ENCODE measurements at places on chromosomes 16 and 17.

DNA sequence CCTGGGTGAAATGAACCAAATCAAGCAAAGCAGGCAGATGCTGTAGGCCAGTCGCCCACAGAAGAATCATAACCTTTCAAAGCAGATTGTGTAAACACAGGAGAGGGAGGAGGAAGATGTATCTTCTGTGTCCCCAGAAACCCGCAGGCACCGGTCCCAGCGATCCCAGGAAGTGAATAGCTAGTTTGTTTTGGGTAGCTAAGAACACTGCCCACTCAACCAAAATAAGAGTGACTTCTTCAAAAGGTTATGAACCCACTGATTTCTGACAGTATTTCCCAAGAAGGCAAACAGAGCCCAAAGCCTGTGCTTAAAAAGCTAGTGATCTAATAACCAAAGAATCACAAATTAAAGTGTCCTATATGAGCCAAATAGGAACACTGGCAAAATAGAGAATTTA is 67.8 kb downstream of the GRIN2A start:
- no peak for DNase-seq

DNA sequence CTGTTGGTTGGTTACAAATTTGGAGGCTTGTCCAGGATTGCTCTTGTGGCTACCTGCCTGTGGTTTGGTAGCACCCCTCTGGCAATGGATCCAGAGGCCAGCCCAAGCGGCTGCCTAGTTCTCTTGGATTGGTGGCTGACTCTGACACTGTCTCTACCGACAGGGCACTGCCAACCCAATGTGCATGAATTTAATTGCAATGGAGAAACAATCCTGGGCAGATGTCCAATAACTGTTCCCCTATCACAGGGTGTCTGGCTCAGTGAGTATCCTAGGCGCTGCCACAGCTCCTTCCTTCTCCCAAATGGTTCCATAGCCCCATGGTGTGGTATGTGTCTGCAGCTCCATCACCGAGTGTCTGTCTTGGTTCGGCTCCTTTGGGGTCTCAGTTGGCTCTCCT is 19.5 kb downstream of the N4BP1 start:
- DNase-seq, result no peak

DNA sequence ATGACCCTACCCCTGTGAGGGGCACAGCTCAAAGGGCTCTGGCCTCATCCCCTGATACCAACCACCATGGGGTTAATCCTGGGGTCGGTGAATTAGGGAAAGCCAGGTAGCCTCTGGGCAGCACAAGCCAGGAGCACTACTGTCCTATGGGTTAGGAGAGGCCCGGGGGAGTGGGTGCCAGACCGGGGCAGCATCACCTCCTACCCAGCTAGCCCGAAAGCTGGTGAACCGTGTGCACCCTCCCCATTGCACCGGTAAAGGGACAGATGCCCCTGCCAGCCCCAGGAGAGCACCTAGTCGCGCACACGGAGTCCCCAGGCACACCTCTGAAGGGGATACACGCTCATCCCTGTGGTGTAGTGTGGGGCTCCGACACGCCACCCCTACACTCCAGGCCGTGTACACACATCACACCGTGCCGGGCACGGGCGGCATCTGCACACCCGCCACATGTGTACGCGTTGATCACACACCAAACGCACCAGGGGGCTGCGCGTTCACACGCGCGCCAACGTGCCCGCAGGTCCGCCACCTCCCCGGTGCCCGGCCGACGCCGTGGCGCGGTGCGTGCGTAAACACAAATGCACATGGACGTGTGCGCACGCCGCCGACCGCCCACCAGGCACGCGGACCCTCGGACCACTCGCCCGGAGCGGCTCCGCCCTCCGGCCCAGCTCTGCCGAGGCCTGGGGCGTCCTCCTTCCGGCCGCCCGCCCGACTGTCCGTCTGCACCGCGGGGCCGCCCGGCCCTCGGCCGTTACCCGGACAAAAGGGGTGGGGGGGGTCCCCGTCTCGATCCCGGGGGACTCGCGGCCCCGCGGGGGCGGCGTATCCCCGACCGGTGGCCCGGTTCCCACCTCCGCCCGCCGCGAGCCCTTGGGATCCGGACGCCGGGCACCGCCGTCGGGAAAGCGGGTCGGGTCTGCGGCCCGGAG is 785 bp downstream of the UBALD1 start:
- no peak for DNase-seq

DNA sequence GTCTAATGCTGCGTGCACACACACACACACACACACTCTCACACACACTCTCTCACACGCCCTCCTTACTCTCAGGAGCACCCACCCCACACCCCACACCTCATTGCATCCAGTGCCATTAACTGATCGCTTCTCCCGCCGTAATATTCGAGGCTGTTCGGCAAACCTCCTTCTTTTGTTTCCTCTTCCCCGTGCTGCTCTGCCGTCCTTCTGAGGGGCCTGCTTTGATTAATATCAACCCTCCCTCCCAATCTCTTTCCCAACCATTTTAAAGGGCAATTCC is 156.2 kb upstream of the TNRC6C start:
- no peak for DNase-seq

DNA sequence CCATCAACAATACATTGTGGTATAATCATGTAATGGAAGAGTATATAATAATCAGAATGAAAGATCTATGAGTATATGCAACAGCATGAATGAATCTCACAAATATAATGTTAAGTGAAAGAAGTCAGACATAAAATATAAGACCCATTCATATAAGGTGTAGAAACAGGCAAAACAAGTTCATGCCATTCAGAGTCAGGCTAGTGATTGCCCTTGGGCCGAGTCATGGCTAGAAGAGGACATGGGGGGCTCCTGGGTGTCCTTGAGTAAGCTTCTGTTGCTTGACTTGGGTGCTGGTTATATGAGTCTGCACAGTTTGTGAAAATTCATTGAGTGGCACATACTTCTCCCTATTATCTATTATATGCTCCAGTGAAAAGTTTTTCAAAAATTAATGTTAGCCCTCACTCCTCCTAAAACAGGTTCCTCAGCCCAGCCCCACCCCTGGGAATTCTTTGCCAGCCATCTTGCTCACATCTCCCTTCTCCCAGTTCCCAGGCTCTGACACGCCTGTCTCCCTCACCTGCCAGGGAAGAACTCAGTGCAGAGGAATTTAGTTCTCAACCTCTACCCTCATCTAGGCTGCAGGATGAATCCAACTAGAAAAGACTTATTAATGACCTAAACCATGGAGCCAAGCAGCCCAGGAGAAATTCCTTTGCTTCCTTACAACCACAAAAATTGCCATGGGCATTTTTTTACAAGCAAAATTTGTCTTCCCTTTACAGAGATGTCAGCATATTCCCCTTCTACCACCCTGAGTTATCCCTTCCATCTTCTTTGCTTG is 52.4 kb upstream of the NFAT5 start:
- peak; percentile 57 for DNase-seq

- DNase-seq, result no peak
These were observed 114.0 kb downstream of the PRKCA start for GRCh38 chr17:66416207-66416940.

DNA sequence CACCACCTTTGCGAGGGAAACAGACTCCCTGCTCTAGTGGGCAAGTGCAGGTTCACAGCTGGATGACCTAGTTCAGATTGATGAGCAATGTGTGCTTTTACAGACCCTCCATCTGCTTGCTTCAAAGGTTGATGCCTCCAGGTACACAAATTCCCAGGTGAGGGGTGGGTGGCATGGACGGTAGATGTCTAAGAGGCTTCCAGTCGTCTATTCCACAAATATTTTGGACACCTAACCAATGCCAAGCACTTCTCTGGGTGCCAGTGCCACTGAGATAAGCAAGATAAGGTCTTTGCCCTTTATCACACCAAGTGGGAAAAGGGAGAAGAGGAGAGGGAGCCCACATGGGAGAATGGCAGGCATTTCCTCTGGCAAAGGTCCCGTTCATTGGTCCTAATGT is 316.6 kb upstream of the CDH5 start:
- no peak for DNase-seq

- DNase-seq, result no peak
These were observed 1044.6 kb downstream of the CDH11 start for GRCh38 chr16:64077242-64077641.

DNA sequence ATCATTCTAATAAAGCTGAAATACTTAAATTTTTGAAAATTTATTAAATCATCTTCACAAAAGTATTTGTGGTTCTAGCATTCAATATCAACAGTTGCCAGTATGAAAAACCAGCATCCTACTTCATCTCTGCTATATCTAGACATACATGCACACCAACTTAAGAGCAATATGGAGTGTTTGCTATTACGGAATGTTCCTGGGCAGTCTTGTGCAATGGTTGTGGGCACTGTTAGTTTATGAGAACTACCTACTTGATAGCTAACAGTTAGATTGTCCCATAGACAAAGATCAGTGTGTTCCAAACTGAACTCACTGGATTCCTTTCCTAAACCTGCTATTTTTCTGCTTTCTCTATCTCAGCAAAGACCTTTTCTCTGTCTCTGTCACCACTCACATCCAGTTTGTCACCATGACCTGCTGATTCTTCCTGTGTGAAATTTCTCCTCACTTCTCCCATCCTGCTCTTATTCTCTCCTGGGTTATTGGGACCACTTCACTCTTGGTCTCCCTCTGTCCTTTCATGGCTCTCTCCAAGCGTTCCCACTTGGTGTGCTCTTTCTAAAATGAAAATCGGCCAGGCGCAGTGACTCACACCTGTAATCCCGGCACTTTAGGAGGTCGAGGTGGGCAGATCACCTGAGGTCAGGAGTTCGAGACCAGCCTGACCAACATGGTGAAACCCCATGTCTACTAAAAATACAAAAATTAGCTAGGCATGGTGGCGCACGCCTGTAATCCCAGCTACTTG is 27.7 kb downstream of the CNTROB start:
- DNase-seq, result no peak

GRCh38 chr17:28747051-28747691 is 3.4 kb downstream of the TRAF4 start:
- no peak for DNase-seq

- no peak for DNase-seq
These were observed 43.8 kb downstream of the ZNRF1 start for GRCh38 chr16:75042426-75043174.

- DNase-seq, result peak; percentile 18
These were observed 852 bp downstream of the ZNF469 start for GRCh38 chr16:88383401-88384221.

GRCh38 chr17:1986783-1987451 is 38.2 kb downstream of the RTN4RL1 start:
- no peak for DNase-seq

GRCh38 chr17:21351366-21352065 is 24.6 kb upstream of the KCNJ12 start:
- no peak for DNase-seq

GRCh38 chr17:353838-354234 is 1.2 kb upstream of the RPH3AL start:
- no peak for DNase-seq

GRCh38 chr17:28345419-28346198 is 10.0 kb downstream of the TNFAIP1 start:
- DNase-seq, result no peak

DNA sequence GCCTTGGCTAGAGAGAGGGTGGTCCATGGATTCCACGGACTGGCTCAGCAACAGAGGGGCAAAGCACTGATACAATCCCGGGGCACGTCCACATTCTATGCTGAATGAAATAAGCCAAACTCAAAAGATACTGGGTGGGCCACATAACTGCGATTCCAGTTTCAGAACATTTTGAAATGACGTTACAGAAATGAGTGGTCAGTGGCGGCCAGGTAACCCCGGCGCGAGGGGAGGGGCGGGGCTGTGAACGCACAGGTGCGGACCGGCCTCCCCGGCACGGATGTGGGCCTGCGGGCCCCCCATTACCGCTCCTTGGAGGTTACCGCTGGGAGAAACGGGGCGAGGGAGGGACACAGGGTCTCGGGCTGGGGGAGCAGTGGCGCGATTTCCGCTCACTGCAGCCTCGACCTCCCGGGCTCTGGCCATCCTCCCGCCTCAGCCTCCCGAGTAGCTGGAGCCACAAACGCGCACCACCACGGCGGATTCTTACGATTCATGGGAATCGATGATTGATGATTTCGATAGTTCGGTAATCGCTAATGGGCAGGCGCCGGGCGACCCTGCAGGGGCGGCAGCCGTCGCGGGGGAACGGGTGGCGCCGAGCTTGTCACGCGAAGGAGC is 559 bp downstream of the MVD start:
- no peak for DNase-seq

DNA sequence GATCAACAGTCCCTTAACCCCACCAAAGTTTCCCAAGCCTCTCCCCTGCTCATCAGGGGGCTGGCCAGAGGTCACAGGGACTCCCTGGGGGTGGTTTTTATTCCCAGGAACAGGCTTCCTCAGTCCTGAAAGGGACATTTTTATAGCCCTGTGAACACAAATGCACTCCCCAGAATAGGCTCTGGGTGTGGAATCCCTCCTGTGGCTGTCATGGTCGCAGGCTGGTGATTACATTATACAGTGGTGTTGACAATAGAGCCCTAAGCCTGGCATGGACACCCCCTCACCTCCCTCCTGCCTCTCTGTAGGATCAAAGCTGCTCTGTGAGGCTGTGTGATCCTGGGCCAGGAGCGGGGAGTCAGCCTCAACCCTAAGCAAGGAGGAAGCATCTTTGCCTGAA is 1.4 kb upstream of the CA4 start:
- no peak for DNase-seq

DNA sequence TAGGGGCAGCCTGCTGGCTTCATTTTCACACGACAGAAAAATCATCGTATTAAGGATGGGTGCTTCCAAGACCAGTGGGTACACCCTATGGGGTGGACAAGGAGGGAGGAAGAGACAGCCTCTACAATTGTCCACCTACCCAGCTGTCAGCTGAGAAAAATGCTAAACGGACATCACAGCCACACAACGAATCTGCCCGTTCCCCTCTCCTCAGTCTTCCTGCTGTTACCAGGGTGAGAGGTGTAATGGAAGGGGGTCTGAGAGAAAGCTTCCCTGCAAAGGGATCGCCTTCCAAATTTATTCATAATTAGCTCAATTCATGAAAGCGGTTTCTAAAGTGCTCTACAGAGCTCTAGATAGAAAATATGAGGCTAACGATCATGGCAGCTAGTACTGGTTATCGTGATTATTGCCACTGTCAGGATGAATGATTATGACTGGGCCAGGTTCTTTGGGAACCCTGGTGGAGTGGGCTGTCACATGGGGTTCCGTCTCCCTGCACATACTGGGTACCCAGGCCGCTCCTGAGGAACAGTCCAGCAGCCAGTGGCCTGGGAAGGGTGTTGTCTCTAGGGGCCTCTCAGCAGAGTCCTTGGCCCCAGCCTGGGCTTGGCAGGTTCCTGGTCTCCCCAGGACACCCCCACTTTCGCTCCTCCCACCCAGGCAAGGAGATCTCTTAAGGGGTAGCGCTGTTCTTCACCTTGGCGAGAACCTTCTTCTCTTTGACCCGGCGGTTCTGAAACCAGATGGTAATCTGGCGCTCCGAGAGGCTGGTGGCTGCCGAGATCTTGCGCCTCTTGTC is 2.2 kb downstream of the HOXB13 start:
- no peak for DNase-seq

DNA sequence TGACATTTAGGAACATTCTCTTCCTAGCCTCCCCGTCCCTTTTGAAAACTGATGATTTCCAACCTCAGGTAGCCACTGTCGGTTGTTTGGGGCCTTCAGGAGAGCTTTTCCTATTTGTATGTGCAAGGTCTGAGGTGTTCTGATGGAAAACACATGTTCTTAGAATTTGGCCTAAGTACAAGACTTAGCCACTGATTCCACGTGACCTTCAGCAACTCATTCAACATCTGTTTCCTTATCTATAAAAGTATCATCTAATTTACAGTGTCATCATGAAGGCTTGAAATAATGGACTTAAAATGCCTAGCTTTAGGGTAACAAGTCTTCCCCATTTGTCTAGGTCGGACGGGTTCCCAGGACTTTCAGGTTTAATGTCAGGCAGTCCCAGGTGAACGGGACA is 259.3 kb downstream of the SOX9 start:
- no peak for DNase-seq

GRCh38 chr17:66523378-66524200 is 221.2 kb downstream of the PRKCA start:
- no peak for DNase-seq

GRCh38 chr17:35942588-35943186 is 826 bp downstream of the LYZL6 start:
- no peak for DNase-seq

Measured in fibroblast of skin of left quadriceps (primary cell).